NT2/D1 (cell line): ENCODE measurements at places on chromosomes 5 and 9.

- DNase-seq = no peak
Measured at GRCh38 chr5:128674837-128675446, 136.9 kb upstream of the FBN2 start.

DNA sequence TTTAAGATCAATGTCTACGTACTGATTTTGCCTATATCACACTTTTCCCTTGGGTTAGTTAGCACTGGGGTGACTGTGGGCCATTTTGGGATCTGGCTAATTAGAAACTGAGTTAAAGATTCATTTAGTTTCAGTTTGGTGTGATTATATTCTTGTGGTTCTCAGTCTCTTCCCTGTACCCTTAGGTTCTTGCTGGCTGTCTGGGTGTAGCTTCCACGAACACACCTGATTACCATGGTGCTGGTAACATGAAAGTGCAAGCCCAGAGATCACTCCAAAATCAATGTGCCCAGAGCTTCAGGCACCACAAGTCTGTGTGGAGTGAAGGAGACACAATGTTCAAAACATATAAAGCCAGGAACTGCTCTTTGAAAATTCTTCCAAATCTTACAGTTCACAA, 248.1 kb downstream of the PDE4D start:
- no peak for DNase-seq

DNA sequence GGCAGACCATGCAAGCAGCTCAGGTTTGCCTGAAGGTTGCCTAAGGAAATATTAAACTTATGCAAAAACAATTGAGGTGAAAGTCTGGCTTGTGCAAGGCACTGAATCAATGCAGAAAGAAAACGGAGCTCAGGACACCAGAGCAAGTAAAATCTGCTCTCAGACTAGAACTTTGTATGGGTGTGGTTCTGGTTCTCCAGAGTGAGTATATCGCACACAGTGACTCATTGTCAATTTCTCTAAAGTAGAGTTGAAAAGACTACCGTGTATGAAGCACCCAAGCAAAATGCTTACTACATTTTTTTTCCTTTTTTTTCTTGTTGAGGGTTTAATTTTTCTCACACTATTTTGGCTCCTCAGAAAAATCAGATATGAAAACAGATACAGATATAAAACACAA, 650.3 kb upstream of the CDH10 start:
- DNase-seq = no peak

DNA sequence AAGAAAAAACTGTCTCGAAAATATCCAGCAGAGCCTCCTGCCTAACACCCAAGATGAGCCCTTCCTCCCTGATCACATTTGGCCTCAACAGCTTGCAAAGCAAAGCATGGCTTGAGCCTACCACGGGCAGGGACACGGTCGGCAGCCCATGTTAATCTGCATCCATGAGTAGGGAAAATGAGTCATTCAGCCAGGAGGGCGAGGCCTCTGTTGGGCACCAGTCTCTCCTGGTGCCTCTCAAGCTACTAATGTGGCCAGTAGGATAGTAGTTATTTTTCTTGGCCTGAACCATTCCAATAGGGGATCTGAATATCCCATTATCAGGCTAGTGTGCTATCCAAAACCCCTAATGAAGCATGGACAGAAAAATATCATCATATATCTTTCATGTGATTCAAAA, 43.0 kb upstream of the SHB start:
- DNase-seq = no peak

DNA sequence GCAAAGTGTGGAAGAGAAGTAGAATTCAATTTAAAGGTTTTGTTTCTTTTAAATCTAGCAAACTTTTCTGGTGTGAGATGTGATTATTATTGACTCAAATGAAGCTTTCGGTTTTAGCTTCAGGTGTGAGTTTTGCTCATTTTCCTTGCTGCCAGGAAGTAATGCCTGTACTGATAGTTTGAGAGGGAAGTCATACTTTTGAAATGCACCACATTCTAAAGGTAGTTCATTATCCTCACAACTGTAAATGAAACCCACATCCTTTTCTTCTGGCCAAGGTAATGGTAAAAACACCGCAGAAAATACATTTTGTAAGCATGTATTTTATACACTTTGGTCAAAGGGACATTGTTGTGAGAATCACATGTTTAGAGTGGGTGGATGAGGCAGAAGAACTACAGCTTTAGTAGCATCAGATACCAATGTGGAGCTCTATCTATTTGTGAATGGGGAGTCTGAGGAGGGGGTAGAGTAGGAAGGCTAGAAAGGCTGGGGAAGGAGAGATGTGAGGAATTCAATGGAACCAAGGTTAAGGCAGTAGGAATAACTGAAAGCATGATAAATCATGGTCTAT, 167.0 kb upstream of the CDKN2B start:
- no peak for DNase-seq

DNA sequence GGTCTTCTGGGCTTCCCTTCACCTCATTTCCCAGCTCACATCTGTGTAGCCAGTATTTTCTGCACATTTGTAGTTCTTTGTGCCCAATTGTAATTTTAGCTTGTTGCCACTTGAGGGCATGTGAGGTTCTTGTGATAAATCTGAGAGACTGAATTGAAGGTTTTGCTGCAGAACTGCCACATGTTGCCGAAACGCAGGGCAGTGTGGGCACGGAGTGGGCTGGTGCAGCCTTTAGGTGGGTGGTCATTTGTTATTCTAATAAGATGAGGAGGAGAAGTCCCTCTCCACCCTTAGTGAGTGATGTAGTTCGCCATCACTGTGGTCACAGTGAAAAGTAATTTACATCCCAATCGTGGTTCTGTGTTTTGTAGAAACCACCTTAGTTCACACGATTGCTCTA, 21.2 kb downstream of the OTULIN start:
- DNase-seq = no peak

DNA sequence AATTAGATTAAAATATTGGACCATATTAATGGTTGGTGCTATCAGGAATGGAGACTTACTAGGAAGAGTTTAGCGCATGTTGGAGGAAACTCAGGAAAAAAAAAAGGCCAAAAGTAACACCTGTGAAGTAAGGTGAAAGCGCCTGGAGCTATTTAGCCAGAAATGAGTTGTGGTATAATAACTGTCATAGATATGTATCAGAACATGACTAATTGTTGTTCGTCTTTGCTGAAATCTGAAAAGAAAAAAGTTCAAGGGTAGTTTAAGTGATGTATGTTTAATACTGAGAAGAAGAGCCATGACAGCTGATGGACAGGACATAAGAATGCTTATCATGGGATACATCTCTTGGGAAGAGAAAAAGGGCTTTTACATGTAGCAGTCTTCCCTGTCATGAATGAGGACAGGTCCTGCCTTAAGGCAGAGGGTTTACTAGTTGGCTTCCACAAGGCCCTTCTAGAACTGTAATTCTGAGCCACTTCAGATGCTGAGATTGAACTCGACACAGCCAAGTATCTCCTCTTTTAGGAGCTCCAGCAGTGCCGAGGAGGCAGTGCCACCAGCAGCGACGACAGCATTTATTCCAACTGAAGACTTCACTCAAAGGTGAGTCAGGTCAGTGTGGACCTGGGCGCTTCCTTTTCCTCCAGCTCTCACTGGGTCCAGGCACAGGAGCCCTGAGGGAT, 940 bp upstream of the CAMK4 start:
- no peak for DNase-seq

- DNase-seq = no peak
Measured at GRCh38 chr5:122111460-122111859, 17.9 kb upstream of the ZNF474 start.

- no peak for DNase-seq
Measured at GRCh38 chr5:157484768-157485167, 24.8 kb downstream of the NIPAL4 start.
